AG04449 (cell line): ENCODE measurements at places on chromosomes 3 and 15.

DNA sequence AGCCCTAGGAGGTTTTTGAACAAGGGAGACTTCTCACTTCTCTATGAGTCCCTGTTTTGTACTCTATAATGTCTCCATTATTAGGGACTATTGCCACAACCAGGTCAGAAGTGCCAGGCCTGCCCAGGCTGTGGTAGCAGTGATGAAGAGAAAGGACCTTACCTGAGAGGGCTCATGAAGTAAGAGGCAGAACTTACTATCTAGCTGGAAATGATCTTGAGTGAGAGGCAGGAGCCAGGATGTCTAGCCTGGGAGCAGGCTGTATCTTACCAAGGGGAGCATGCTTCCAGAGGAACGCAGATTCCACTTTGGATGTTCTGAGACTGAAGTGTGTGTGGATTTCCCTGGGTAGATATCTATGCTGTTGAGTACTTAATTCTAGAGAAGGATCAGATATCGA, 93.3 kb downstream of the RPL39L start:
- DNase-seq = no peak

DNA sequence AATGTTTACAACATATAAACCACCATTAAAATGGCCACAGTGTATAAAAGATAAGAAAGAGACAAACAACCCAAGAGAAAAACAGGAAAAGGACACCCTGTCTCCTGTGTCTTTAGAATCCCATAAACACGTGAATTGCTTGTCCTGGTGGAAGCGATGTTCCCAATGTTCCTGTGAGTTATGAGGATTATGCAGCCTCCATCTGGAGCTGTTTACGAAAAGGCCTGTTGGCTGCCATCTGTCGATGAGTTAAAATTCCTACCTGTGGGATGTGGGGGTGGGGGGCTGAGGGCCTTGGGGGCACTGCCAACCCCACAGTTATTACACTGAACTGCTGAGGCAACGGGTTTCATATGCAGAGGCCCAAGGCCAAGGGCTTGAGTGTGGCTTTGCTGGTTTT, 13.6 kb downstream of the NISCH start:
- DNase-seq = no peak

DNA sequence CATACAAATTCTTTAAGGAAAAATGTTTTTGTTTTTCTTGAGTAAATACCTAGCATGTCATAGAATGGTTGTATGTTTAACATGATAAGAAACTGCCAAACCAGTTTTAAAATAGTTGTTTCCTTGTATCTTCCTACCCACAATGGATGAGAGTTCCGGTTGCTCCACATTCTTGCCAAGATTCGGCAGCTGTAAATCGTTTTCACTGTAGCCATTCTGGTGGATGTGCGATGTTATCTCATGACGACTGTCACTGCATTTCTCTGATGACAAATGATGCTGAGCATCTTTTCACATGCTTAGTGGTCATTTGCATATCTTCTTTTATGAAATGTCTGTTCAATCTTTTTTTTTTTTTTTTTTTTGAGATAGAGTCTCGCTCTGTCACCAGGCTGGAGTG, 36.6 kb upstream of the SH3GL3 start:
- no peak for DNase-seq

GRCh38 chr15:99057020-99057419, 47.9 kb upstream of the SYNM start:
- DNase-seq = no peak

GRCh38 chr15:79243723-79244122, 38.8 kb upstream of the ANKRD34C start:
- DNase-seq = no peak

DNA sequence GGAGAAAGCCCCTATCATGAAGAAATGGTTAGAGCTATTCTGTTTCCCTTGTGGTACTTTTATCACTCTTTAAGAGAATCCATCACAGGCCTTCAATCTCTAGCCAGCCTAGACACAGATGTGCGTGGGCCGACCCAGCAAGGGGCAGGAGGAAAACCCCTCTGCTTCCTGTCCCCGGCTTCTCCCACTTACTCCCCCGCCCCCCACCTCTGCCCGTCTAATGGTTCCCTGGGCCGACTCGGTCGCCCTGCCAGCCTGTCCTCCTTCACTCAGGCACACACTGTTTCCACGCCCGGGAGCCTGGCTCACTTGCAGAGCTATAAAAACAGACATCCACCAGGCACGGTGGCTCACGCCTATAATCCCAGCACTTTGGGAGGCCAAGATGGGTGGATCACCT, 58.3 kb upstream of the TFRC start:
- DNase-seq = no peak

GRCh38 chr3:167936019-167936418, 159.7 kb downstream of the GOLIM4 start:
- DNase-seq = no peak

DNA sequence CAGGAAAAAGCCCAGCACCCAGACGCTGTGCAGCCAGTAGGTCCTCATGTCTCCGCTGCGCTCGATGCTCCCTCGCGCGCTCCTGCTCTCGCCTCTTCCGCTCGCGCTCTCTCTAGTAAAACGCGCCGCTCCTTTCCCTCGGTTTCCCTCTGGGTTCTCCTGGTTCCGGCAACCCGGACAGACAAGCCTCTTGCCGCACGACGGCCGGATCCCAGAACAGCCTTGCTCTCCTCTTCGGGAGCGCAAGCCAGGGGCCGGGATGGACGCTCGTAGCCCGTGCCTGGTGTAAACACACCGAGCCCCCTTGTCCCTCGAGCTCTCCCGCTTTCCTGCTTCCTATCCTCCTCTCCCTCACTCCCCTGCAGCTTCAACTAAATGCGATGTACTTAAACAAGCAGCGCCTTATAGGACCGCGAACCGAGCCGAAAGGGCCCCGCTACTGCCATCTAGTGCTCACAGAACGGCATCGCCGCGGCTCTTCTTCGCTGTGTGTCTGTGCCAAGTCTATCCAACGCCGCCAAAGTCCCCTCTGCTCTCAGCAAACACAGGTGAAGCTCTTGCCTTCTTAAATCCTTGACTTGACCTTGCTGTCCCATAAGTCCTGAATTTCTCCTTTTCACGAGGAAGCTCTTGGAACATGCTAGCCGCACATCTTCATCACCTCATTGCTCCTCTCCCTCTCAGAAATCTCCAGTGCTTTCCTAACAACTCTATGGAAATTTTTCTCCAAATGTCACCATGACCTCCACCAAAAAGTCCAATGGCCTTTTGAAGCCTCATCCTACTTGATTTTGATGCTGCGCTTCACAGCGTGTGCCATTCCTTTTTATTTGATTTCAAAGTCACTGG, 1037.2 kb downstream of the IGSF11 start:
- DNase-seq = peak; percentile 33

- no peak for DNase-seq
Observed at GRCh38 chr15:100438570-100438969, 90.2 kb downstream of the CERS3 start.

DNA sequence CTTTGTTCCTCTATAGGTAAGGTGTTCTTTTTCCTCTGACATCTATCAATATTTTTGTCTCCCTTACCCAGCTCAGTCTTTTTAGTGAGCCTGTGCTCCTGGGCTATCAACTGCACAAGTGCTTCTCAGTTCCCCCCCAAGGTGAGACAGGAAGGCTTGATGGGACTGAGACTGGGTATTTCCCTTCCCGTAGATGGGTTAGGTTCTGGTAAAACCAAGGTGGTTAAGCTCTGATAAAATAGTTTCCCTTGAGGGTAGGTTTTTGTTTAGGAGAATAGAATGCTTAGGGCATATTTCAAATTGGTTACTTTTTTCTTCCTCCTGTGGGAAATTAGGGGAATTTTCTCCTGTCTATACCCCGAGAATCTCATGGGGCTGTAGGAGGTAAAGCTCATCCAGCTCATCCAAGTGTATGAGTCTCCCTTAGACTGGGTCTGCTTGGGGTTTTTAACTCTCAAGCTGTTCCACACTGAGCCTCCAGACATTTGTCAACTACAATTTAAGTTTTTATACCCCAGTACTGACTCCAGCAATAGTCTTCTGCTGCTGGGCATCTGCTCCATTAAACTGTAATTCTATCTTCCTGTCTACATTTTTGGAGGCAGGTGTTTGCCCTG, 44.9 kb downstream of the OXSR1 start:
- DNase-seq = no peak
